ENCODE measurements at places on chromosomes 3 and 15.

GRCh38 chr3:188687389-188687788 lies 484.4 kb upstream of the TPRG1 start:
- no peak for DNase-seq

GRCh38 chr3:104956620-104957345 lies 409.9 kb upstream of the ALCAM start:
- DNase-seq: no peak

DNA sequence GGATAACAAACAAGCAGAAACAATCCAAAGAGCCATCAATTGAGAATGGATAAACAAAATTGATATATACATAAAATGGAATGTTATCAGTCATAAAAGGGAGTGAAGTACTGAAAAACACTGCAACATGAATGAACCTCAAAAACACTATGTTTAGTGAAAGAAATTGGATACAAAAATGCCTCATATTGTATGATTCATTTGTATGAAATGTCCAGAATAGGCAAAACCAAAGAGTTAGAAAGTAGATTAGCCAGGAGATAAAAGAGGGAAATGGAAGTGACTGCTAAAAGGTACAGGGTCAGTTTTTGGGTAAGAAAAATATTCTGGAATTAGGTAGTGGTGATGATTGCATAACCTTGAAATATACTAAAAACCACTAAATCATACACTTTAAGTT lies 9.8 kb upstream of the SLC25A36 start:
- DNase-seq: no peak

GRCh38 chr3:198093112-198093679 lies 133.2 kb downstream of the LMLN start:
- DNase-seq: no peak

GRCh38 chr15:86203462-86203861 lies 123.8 kb downstream of the AGBL1 start:
- no peak for DNase-seq

DNA sequence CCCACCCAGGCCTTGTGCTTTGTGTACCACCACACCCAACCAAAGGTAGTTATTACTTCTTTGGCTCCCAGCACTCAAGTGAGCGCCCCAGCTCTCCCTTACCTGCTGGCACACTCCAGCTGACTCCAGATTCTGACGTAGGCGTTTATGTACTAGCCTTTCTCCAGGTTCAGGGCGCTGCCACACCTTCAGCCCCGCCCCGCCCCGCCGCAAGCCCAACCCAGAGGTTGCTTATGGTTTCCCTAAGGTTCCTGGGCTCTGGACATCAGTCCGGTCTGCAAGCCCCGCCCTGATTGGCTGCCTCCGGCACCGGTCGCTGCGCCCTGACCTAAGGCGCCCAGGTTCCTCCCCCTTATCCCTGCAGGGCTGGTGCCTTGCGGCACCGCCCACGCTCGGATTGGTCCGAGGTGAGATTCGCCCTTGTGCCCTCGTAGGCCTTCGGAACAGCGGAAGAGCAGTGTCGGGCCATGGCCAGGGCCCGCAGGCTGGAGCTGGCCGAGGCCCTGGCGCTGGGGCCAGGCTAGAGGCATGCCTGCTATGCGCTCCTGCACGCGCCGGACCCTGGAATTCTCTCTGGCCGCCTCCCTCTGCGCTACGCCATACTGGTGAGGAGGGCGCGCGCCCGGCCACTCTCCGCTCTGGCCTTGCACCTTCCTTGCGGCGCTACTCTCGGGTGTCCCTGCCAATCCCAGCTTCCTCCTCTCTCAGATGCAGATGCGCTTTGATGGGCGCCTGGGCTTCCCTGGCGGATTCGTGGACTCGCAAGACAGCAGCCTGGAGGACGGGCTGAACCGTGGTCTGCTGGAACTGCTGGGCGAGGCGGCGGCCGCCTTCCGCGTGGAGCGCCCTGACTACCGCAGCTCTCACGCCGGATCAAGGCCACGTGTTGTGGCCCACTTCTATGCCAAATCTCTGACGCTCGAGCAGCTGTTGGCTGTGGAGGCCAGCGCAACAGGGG lies 19.8 kb upstream of the NUDT16 start:
- DNase-seq: peak; percentile 74

GRCh38 chr3:176442326-176442725 lies 755.0 kb downstream of the TBL1XR1 start:
- no peak for DNase-seq

DNA sequence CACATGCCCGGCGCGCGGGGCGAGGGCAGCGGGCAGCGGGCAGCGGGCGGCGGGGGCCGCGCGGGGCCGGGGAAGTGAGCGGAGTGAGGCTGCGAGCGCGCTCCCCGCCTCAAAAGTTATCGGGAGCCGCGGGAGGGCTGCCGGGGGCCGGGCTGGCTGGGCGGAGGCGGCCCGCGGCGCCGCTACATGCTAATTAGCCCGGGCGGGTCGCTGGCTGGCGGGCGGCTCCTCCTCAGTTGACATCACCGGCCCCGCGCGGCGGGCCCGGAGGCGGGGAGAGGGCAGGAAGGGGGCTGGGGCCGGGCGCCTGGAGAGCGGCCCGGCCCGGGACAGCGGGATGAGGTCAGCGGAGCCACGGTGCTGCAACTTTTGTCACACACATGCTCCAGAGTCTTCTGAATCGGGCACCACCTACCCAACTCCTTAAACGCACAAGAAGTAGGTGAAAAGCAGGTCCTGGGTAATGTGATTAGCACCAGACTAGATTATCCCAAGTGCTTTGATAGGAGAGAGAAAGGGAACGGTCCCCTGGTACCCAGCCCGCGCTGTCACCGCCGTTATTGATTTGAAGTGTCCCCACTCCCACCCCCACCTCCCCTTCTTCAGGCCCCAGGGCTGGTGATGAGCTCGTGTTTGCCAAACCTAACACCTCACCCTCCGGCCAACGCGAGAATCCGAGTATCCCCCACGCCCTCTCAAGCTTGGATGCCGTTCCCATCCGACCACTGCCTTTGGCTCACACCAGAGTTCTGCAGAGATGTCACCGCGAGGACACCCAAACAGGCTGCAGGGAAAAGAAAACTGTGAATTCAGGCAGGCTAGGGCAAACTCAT lies at the start of gene HEG1:
Gene HEG1, minus strand, starts transcription at position 85 of the 833 bp plus-strand sequence. CDS start 107 bp downstream, outside the sequence.
- DNase-seq: peak; percentile 91

GRCh38 chr3:39577541-39577940 lies 110.1 kb downstream of the MOBP start:
- DNase-seq: no peak

- DNase-seq: no peak
Measured at GRCh38 chr3:149619136-149619535, 38.7 kb downstream of the WWTR1 start.

- no peak for DNase-seq
Measured at GRCh38 chr3:168878655-168879054, 782.9 kb upstream of the GOLIM4 start.

GRCh38 chr3:62028236-62028635 lies 345.1 kb downstream of the FEZF2 start:
- DNase-seq: no peak

DNA sequence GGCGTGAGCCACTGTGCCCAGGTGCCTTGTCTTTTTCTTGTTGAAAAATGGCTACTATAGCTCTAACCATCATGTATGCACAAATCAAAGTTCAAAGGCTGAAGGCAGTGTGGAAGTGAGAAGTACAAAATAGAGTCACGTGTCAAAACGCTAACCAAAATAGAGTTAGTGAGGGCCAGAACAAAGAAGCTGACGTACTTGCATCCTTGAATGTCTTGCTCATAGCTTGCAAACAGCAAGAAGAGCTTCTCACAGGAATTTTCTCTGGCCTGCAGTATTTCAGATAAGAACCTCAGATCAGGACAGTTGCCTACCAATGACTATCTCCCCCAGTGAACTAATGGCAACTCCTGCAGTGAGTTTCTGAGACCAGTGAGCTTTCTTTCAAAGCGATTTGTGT lies 713.5 kb downstream of the GRM7 start:
- no peak for DNase-seq

GRCh38 chr3:114213292-114213626 lies 24.1 kb downstream of the ZNF80 start:
- no peak for DNase-seq

- DNase-seq: no peak
Measured at GRCh38 chr3:72280876-72281275, 495.9 kb upstream of the PROK2 start.

DNA sequence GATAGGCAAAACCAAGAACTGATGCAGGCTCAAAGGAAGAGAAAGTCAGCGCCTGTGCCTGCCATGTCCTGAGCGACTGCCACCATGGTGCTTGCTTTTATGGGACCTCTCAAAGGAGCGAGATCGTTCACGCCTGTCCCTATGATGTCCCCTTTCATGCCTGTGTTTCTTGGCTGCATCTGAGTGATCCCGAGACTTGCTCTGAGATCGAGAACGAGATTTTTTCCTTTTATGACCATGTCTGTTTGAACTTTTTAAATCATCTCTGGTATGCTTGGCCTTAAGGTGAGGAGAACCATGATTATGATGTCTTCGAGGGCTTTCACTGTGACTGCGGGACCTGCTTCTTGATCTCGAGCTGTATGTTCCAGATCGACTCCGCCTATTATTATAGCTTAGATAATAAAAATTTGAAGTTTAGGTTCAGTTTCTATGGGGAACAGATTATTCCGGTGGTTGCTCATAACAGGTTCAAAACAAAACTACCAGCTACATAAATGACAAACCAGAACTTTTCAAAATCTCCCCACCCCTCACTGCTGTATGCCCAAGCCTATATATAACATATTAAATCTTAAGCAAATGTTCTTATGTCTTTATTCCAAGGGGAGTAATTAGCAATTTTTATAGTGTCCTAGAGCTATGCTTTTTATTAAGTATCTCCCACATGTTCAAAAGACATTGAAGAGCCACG lies 11.6 kb downstream of the CCNL1 start:
- no peak for DNase-seq

- no peak for DNase-seq
Measured at GRCh38 chr15:49309889-49310288, 113.2 kb upstream of the FGF7 start.

GRCh38 chr3:51441282-51442030 lies 50.4 kb downstream of the RBM15B start:
- no peak for DNase-seq

DNA sequence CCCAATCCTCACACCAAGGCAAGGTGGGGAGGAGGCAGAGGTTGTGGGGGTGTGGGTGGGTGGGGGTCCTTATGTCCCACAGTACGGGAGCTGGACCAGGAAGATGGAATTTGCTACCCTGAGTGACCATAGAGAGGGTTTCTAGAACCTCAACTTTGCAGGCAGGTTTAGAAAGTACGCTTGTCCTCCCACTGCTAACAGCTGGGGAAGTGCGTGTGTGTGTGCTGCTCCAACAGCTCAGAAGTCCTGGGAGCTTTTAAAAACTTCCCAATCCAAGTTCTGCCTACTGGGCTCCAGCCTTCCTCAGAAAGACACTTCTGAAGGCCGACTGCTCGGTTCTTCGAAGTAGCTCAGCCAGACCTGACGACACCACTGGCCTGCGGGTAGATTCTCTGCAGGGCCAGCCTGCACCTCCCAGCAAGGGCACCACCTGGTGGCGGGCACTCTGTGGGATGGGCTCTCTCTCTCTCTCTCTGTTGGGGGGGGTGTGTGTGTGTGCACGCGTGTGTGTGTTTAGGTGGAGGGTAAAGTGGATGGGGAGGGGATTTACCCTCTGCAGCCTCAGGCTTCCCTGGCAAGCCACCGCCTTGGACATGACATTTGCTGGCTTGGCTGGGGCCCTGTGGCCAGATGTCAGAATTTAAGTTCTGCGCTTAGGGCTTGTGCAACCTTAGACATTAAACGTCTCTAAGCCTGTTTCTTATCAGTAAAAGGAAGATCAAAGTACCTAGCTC lies 15.6 kb downstream of the TMEM158 start:
- DNase-seq: peak; percentile 70

DNA sequence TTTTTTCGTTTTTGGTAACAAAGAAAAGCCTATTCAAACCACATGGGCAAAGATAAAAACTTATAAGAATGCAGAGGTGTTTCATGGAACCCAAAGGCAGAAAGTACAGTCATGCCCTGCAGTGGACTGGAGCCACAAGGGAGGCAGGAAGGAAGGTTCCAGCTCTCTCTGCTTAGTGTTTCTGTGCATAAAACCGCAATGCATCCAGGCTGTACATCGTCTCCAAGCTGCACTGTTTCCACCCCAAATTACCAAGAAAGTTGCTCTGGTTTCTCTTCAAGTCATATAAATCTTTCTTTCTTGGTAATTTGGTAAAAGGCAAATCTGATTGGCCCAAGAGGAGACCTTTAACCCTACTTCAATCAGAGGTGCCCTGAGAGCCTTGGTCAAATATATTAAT lies 15.8 kb downstream of the TRAT1 start:
- DNase-seq: no peak

GRCh38 chr3:13525827-13526625 lies 22.9 kb upstream of the FBLN2 start:
- no peak for DNase-seq

DNA sequence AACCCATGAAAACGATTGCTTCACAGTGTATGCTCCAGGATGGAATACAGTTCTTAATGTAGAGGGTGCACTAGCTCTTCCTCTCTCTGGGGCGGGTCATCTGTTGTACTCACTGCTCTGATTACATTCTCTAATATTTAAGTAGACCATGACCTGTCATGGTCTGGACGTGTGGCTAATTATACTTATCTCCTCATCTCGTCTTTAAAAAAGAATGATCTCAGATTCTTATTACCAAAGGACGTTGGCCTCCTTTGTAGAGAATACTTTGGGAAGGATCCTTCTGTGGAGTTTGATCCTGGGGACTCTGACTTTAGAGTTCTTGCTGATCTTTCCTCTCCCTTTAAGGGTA lies 48.4 kb upstream of the TRAK1 start:
- DNase-seq: peak; percentile 26

DNA sequence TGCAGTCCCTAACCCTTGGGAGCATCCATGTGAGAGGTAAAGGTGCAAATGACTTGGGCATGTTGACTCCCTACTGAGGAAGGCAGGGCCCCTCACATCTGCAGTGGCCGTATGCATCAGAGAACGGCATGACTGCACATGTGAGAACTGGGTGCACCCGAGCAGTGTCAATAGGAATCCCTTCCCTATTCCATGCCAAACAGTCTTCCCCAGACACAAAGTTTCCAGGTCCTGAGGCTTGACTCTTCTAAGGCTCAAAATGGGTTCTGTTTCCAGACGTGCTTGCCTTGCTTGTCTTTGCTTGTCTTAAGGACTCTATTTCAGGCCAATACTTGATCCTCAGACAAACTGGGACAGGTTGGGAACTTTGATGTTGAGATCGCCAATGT lies 20.5 kb upstream of the ANPEP start:
- DNase-seq: no peak

GRCh38 chr15:84736375-84736774 lies 12.0 kb upstream of the ZNF592 start:
- no peak for DNase-seq

DNA sequence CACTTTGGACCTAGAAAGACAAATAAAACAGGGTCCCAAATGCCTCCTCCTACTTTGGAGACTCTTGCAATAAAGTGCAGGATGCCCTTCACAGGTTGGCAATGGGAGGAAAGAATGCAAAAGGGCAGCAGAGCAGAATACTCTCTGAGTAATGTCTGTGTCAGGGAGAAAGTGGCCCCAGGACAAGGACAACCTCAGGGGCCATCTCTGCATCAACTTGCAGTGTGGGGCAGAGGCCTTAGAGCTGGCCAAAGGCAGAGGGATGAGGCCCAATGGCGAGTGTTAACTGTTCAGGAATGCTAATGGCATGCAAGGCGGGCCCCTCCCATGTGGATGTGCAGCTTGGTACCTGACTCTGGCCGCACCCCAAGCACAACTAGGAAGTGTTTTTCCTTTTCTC lies 8.4 kb downstream of the UPK1B start:
- no peak for DNase-seq

- DNase-seq: no peak
Measured at GRCh38 chr3:52703341-52703740, 2.2 kb downstream of the GLT8D1 start.

Measured in lung (tissue), 17 donors.